ENCODE measurements at places on chromosomes 6 and 20.
A peak's percentile ranks its signal among the peaks of the same experiment; 100 is the strongest.

DNA sequence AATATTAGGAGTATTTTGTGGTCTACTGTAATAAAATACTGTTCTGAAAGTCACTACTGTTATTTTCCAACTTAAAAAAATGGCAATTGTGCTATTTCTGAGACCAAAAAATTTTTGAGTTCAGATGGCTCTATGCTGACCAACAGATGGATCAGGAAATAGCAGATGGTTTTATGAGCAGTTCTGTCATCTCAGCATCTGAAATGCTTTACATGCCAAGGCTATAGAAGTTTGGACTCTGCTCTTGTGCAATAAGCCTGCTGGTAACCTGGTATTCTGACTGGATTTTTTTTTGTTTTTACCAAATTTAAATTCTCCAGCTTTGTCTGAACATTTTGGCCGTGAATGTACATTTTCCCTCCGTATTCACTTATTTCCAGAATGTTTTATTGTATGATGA is 1127.5 kb downstream of the GRIK2 start:
- DNase-seq: no peak

DNA sequence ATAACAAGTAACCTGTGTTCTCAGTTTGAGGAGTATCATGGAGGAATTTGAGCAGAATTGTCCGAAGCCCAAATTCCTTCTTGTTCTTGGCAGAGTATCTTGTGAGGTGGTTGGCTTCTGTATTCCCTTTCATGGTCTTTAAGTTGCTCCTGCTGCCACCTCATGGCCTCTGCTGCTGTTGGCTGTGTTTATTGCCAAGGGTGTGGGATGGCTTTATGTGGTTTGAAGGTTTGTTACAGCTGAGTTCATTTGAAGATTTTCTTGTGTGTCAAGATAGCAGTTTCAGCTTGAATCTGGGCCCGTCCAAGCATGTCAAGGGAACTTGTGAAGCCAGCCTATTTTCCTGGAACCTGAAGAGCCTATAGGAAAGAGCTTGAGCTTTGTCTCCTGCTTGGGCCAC is 20.2 kb upstream of the TTK start:
- DNase-seq: peak; percentile 6

GRCh38 chr6:113491376-113491775 is 365.8 kb upstream of the MARCKS start:
- no peak for DNase-seq

- DNase-seq: no peak
These were observed 370.1 kb downstream of the FOXA2 start for GRCh38 chr20:22214296-22214695.

GRCh38 chr6:164097551-164098398 is 683.3 kb downstream of the QKI start:
- DNase-seq: no peak

DNA sequence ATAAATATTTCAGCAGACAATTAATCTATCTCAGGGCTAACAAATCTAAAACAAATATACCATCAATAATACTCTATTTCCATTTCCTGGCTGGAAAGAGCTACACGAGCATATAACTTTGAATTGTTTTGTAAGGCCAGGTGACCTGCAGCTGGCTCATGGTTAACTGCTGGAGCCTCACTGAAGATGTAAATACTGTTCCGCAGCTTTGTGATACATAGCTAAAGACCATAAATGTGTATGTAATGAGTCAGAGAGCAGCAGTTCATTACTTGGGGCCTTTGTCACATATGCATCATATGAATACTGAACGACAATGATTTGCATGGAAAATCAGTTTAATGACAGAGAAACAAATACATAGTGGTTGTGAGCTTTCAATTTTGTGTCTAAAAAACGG is 109.4 kb upstream of the CCN2 start:
- no peak for DNase-seq

GRCh38 chr6:100913400-100914276 is 32.5 kb upstream of the ASCC3 start:
- DNase-seq: no peak

Data from Calu3 (cell line).